Activated T-cell treated with anti-CD3 and anti-CD28 coated beads, Interleukin-2, amount 50 U/mL, for 72 hours (primary cell): ENCODE measurements at places on chromosomes 13 and 19. TPM values are rescaled to one million over a fixed set of nuclear protein-coding genes. Genes with fewer than 3 reads are reported as not detected.
A peak's percentile ranks its signal among the peaks of the same experiment; 100 is the strongest.

GRCh38 chr13:28394422-28394821 is 100.5 kb downstream of the FLT1 start:
- no peak for DNase-seq
- no peak overlapping the region for H3K4me3 ChIP-seq
- no peaks in the 10 kb centered on the region for H3K4me1 ChIP-seq

GRCh38 chr19:34096020-34096915 is 76.0 kb upstream of the LSM14A start:
- no peak for DNase-seq
- H3K36me3 ChIP-seq = no peaks in the 10 kb centered on the region
- H3K4me1 ChIP-seq = no peaks in the 10 kb centered on the region
- H3K4me3 ChIP-seq = no peak overlapping the region

- H3K27ac ChIP-seq = no peak within 1 kb of the TSS
- no peak within 1 kb of the TSS for H3K4me3 ChIP-seq
- peaks cover 6% of the 10 kb centered on the region for H3K27me3 ChIP-seq
- H3K36me3 ChIP-seq = peaks cover 3% of the 10 kb centered on the region
- peak; percentile 71 for DNase-seq
- H3K4me1 ChIP-seq = peaks cover 7% of the 10 kb centered on the region
These were observed at the start of gene TBXA2R for GRCh38 chr19:3606690-3607289. TBXA2R (minus strand) TSS chr19:3606875; CDS start chr19:3600634, 6,241 bp downstream.

DNA sequence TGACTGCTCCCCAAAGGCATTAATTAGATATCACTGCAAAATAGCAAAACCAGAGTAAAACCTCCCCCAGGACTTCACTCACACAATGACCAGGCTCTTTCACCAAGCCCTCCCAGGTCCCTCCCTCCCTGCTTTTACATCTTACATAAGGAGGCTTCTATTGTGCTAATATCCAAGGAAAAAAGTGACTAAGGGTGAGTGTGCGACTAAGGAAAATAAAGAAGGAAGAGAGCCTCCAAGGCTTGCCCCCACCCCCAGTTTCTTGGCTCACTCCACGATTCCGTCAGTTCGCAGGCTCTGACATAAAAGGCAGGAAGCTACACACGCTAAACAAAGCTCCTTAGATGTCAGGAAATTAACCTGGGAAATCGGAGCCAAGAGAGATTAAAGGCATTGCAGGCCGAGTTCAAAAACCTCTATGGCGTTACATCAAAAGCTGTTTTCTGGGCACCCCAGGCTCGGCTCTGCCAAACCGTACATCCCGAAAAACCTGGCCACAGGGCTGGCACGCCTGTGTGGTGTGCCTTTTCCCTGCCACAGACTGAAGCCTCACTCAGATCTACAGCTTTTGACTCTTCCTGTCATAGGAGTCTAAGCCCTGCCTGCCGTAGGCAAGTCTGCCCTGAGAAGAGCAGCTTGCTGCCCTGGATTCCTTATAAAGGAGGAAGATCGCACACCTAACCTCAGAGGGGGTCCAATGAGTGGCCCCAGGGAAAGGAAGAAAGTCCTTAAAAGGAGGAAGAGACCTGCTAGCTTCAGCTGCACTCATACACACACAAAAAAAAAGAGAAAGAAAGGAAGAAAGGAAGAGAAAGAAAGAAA is 67.0 kb upstream of the SERP2 start:
- peaks cover 40% of the 10 kb centered on the region for H3K27me3 ChIP-seq
- peak overlapping the region; percentile 13 for H3K27ac ChIP-seq
- H3K36me3 ChIP-seq = no peaks in the 10 kb centered on the region

GRCh38 chr19:37902668-37903067 is 3.7 kb downstream of the WDR87 start:
- H3K36me3 ChIP-seq = no peaks in the 10 kb centered on the region
- DNase-seq = peak; percentile 87
- no peak overlapping the region for H3K27ac ChIP-seq
- H3K4me3 ChIP-seq = no peak overlapping the region
- no peaks in the 10 kb centered on the region for H3K27me3 ChIP-seq

GRCh38 chr19:45442778-45443461 is 19.2 kb upstream of the ERCC1 start:
- no peak for DNase-seq
- H3K27ac ChIP-seq = peak overlapping the region; percentile 2
- peaks cover 40% of the 10 kb centered on the region for H3K4me1 ChIP-seq
- H3K4me3 ChIP-seq = peak overlapping the region; percentile 88

- no peaks in the 10 kb centered on the region for H3K4me1 ChIP-seq
- H3K36me3 ChIP-seq = peaks cover 1% of the 10 kb centered on the region
- H3K4me3 ChIP-seq = no peak overlapping the region
- H3K27me3 ChIP-seq = no peaks in the 10 kb centered on the region
These were observed 290.1 kb downstream of the HS6ST3 start for GRCh38 chr13:96379967-96380366.

DNA sequence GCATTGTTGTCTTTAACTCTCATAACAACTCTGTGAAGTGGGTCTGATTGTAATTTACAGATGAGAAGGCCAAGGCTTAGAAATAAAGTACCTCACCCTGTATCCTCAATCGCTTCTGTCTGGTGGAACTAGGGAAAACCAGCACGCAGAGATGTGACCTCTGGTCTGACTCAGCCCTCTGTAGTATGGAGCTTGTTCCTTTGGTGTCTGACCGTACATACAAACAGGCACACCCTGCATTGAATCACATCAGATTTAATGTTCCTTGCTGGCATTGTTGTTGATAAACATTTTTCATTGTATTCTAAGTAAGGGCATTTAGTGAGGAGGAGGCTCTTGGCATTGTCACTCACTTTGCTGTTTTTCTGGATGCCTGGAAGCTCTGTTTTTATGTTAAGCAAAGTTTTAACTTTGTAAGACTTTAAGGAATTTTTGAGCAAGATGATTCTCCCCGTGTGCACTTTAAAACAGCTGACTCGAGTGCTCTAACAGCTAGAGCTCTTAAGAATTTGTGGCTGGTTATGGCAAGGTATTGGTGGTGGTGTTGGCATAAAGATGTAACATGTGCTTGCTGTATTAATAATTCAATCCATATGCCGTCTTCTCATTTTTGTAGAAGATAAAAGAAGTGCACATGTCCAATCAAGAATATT is 89.0 kb upstream of the SPATA13 start:
- H3K4me1 ChIP-seq = peaks cover 5% of the 10 kb centered on the region
- no peak overlapping the region for H3K4me3 ChIP-seq
- H3K27ac ChIP-seq = no peak overlapping the region
- no peak for DNase-seq

- no peak overlapping the region for H3K4me3 ChIP-seq
- H3K4me1 ChIP-seq = peaks cover 17% of the 10 kb centered on the region
- H3K27ac ChIP-seq = no peak overlapping the region
- no peak for DNase-seq
- peaks cover 11% of the 10 kb centered on the region for H3K27me3 ChIP-seq
- peaks cover 3% of the 10 kb centered on the region for H3K36me3 ChIP-seq
These were observed 32.0 kb downstream of the LTBP4 start for GRCh38 chr19:40633207-40633606.

- DNase-seq = no peak
- no peak overlapping the region for H3K4me3 ChIP-seq
- H3K36me3 ChIP-seq = no peaks in the 10 kb centered on the region
- H3K27me3 ChIP-seq = no peaks in the 10 kb centered on the region
These were observed 87.8 kb downstream of the MAB21L1 start for GRCh38 chr13:35388441-35389355.

GRCh38 chr13:105783261-105783660 is 752.2 kb downstream of the EFNB2 start:
- no peak overlapping the region for H3K4me3 ChIP-seq
- DNase-seq = no peak
- no peak overlapping the region for H3K27ac ChIP-seq
- H3K27me3 ChIP-seq = no peaks in the 10 kb centered on the region
- H3K36me3 ChIP-seq = no peaks in the 10 kb centered on the region

DNA sequence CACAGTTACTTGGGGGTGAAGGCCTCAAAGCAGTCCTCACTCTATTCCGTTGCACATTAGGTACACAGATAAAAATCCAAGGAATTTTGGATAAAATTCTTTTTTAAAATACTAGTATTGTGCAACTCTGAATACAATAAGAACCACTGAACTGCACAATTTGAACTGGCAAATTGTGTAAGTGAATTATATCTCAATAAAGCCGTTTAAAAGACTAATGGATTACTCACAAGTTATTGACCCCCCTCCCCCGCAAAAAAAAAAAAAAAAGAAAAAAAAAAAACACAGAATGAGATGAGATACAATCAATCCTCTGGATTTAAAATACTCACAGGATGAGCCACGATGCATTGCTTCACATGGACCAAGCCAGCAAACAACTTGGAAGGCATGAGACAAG is 86.4 kb downstream of the CRYL1 start:
- no peak overlapping the region for H3K4me3 ChIP-seq
- peaks cover 16% of the 10 kb centered on the region for H3K4me1 ChIP-seq
- no peaks in the 10 kb centered on the region for H3K27me3 ChIP-seq
- H3K27ac ChIP-seq = no peak overlapping the region
- DNase-seq = no peak

Gene CHST8
- total RNA-seq = not detected

Gene SHISA2
- 0.07 TPM for total RNA-seq

Gene FOSB
- 20.3 TPM for total RNA-seq

Gene LRRC4B
- 0.58 TPM for total RNA-seq

Gene RYR1
- 5.3 TPM for total RNA-seq

Gene ZNF175
- total RNA-seq = 13.3 TPM

Gene CEACAM16
- not detected for total RNA-seq

Gene LILRA2
- not detected for total RNA-seq

Gene ZNF606
- 13.8 TPM for total RNA-seq

Gene ADM5
- total RNA-seq = 8.1 TPM
